PC-9 (cell line): ENCODE measurements at places on chromosomes 11 and 22.

- peak overlapping the region; percentile 68 for H3K27ac ChIP-seq
- no peaks in the 10 kb centered on the region for H3K27me3 ChIP-seq
Observed at GRCh38 chr22:20904008-20904979, 12.9 kb upstream of the CRKL start.

DNA sequence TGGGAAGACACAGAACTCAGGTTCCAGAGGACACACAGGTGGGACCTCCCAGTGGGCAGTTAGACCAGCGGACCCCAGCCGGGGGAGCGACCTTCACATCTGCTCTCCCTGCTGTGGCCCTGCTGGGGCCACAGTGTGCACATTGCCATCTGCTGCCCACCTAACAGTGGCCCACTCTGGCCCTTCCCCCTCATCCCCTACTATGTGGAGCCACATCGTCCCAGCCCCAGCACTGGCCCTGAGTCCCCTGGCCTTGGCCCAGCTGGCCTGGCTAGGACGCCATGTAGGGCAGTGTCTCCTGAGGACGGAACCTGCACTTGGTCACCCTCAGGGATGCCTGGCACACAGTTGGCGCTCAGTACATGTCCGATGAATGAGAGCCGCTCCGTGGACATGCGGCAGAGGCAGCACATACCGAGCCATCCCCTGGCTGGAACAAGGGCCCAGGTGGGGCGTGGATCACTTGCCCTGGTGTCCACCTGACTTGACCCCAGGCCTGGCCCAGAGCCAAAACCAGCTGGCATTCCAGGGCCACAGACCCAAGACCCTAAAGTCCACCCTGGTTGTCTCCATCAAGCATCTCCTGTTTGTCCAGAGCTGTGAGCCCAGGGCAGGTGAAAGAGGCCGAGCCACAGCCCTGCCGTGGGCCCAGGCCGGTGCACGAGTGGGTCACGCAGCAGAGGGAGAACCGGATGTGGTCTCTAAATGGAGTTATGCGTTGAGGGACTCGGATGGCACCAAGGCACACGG lies 93.1 kb upstream of the FGF3 start:
- no peaks in the 10 kb centered on the region for H3K36me3 ChIP-seq
- H3K27me3 ChIP-seq: no peaks in the 10 kb centered on the region
- peaks cover 98% of the 10 kb centered on the region for H3K4me1 ChIP-seq
- H3K27ac ChIP-seq: peak overlapping the region; percentile 97
- DNase-seq: no peak
- peak overlapping the region; percentile 54; the same call in 1 of the 2 replicates for H3K4me3 ChIP-seq

DNA sequence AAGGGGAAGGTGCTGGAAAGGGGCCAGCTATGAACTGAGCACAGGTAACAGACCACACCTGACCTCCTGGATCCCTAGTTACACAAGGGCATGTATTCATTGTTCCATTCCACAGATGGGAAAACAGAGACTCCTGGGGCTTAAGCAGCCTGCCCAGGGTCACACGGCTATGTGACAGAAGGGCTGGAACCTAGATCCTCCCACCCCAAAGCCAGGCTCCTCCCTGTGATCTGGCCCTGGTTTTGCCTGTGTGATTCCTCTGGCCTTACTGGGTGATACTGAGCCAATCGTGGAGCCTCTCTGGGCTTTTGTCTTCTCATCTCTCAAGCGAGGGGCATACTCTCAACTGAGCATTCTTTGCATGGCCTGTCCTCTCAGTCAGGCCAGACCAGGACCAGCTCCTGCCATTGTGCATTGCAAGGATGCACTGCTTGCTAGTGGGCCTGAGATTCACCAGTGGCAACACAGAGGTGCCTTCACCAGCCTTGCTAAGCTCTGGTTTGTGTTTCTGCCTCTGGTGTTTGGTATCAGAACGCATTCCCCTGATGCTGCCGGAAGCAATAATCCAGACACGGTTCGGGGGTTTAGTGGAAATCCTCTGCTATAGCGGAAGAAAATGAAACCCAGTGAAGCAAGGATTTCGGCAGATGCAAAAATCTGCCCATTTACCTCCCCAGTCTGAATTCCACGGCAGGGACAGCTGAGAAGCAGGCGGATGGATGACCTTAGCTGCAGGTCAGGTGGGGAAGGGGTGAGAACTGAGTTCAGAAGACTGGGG lies 226.6 kb downstream of the ST3GAL4 start:
- no peaks in the 10 kb centered on the region for H3K36me3 ChIP-seq
- no peak overlapping the region for H3K27ac ChIP-seq
- no peak overlapping the region for H3K4me3 ChIP-seq
- DNase-seq: no peak

DNA sequence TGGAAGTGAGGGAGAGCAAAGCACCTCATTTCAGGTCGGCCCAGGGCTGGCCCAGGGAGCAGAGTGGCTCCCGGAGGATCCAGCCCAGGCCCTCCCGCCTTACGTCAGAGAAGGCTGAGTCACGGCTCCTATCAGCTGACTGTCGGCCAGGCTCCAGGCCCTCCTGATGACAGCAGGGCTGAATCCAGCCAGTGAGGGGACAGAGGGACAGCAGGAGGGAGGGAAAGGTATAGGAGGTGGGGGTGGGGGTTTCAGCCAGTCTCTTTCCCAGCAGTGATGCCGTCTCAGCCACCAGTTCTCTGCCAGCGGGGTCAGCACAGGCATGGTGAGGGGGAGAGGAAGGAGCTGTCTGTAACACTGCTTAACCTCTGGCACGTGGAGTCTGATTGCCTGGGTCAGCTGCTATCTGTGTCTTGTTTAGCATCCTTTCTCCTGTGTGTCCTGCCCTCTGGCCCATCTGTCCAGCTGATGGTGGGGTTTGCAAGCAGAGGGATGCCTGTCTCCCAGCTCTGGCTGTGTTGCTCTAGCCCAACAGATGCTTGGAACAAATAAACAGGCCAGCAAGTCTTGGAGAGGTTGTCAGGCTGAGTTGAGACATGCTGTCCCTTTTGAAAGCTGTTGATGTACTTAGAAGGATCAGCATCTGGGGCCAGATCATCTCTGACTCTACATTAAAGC lies 74.0 kb downstream of the ADAMTS15 start:
- H3K27me3 ChIP-seq: no peaks in the 10 kb centered on the region
- no peaks in the 10 kb centered on the region for H3K36me3 ChIP-seq
- H3K4me1 ChIP-seq: peaks cover 28% of the 10 kb centered on the region
- DNase-seq: peak; percentile 51
- H3K4me3 ChIP-seq: no peak overlapping the region

- no peaks in the 10 kb centered on the region for H3K27me3 ChIP-seq
- H3K36me3 ChIP-seq: no peaks in the 10 kb centered on the region; the same call in 1 of the 2 replicates
- DNase-seq: no peak
- H3K27ac ChIP-seq: no peak overlapping the region
Observed at GRCh38 chr22:24363243-24363642, 64.2 kb upstream of the ADORA2A start.

GRCh38 chr11:32334822-32335221 lies 100.5 kb downstream of the WT1 start:
- H3K27me3 ChIP-seq: no peaks in the 10 kb centered on the region
- H3K4me3 ChIP-seq: no peak overlapping the region
- no peaks in the 10 kb centered on the region for H3K4me1 ChIP-seq
- H3K36me3 ChIP-seq: no peaks in the 10 kb centered on the region
- H3K27ac ChIP-seq: no peak overlapping the region

- no peak for DNase-seq
- H3K27ac ChIP-seq: no peak overlapping the region
- H3K4me1 ChIP-seq: peaks cover 17% of the 10 kb centered on the region
Observed at GRCh38 chr11:71421392-71421950, 26.7 kb downstream of the DHCR7 start.

DNA sequence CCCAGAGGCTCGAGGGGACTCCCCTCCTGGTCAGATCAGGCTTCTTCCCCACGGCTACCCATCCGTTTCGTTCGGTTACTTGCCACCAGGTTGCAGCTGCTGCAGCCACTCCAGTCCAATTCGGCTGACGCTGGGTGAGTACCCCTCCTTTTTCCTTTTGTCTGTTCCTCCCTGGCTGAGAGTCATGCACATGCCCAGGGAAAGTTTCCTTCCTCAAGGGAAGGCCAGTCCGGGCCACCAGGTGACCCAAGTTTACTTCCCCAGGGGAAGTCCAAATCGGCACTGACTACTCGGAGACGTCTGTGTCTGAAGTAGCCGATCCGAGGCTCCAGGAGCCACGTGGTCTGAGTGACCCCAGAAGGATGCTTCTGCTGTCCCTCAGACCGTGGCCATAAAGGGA lies 13.2 kb upstream of the OR56A3 start:
- H3K27ac ChIP-seq: no peak overlapping the region
- DNase-seq: no peak
- peaks cover 12% of the 10 kb centered on the region for H3K27me3 ChIP-seq
- H3K36me3 ChIP-seq: no peaks in the 10 kb centered on the region
- no peaks in the 10 kb centered on the region for H3K4me1 ChIP-seq
- no peak overlapping the region for H3K4me3 ChIP-seq

GRCh38 chr11:36500315-36500721 lies 9.8 kb downstream of the TRAF6 start:
- H3K27me3 ChIP-seq: no peaks in the 10 kb centered on the region
- H3K4me3 ChIP-seq: no peak overlapping the region
- H3K36me3 ChIP-seq: peaks cover 24% of the 10 kb centered on the region
- H3K27ac ChIP-seq: no peak overlapping the region
- H3K4me1 ChIP-seq: no peaks in the 10 kb centered on the region

DNA sequence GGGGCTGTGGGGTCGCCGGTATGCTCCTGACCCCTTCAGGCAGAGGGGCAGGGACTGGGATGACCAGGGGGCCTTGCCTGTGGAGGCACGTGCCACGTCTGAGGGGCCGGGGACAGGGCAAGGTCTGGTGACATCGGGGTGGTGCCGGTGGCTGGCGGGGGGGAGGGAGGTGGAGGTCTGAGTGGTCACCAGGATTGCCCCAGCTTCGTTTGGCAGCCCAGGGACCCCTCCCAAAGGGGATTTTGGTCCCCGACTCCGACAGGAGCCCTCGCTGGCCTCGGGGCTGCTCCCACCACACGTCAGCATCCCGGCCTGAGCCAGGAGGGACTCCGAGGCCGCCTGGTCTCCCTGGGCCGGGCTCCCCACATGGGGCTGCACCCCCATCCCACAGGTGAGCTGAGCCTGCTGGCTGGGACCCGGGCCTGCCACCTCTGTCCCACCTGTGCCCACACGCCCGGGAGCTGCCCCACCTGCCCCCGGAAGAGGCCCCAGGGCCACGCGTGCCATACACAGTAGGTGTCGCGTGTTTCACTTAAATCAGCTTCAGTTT lies 1.1 kb upstream of the MUC6 start:
- no peak for DNase-seq
- H3K27me3 ChIP-seq: no peaks in the 10 kb centered on the region
- H3K36me3 ChIP-seq: no peaks in the 10 kb centered on the region
- no peak overlapping the region for H3K27ac ChIP-seq
- no peak overlapping the region for H3K4me3 ChIP-seq
- H3K4me1 ChIP-seq: peaks cover 34% of the 10 kb centered on the region
